IPS-NIHi11 (cell line): ENCODE measurements at places on chromosomes 11 and 22.

- peak; percentile 72 for DNase-seq
Measured at GRCh38 chr11:134332189-134332631, 422 bp downstream of the GLB1L2 start.

GRCh38 chr22:23122216-23122957 lies 19.4 kb downstream of the RSPH14 start:
- DNase-seq, result no peak

GRCh38 chr22:35923026-35923425 lies 105.6 kb downstream of the RBFOX2 start:
- no peak for DNase-seq

- no peak for DNase-seq
Measured at GRCh38 chr22:29842172-29842571, 4.1 kb upstream of the ASCC2 start.

GRCh38 chr22:39765046-39765445 lies 128.5 kb downstream of the ENTHD1 start:
- no peak for DNase-seq

- peak; percentile 44 for DNase-seq
Measured at GRCh38 chr11:65150509-65151299, 16.4 kb upstream of the SYVN1 start.

- DNase-seq, result peak; percentile 81
Measured at GRCh38 chr11:119196833-119197483, 9.2 kb upstream of the CBL start.

DNA sequence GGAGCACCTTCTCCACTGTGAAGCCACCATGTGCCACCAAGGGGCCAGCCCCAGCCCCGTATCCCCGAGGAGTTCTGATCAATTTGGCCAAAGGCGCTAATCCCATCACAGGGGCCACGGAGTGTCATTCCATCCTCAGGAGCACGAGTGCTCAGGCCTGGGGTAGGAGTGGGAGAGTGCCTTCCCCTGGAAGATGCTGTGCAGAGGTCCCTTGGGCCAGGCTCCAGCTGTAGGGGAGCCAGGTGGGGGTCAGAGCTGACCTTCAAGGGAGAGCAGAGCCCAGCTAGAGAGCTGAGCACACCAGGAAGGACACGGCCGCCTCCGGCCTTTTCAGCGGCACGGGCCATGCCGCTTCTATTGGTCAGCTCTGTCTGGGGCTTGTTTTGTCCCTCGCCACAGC lies 1459.9 kb downstream of the BRD1 start:
- no peak for DNase-seq

DNA sequence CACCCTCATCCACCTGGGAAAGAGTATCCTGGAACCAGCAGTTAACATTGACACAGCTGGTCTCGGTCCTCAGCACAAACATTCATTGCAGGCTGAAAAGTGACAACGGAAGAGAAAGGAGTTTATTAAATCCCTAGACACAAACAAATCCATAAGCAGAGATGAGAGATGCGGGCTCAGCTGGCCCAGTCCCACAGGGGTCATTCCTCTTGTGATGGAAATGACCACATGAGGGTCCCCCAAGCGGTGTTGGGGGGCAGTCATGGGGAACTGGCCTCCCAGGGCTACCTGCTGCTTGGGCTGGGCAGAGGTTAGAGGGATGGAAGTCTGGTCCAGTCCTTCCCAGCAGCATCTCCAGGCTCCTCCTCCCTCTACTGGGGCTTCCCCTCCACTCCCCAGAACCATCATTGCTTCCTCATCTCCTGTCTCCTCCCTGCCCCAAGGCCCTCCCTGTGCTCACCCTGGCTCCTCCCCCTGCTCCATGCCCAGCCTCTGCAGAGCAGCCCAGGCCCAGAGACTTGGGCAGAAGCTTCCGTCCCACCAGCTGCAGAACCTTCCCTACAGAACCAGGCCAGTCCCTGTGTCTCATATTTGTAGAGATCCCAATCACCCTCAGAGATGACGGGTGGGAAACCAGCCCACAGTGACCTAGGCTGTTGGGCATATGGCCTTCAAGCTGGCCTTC lies 5.4 kb upstream of the IGLL5 start:
- DNase-seq, result no peak

DNA sequence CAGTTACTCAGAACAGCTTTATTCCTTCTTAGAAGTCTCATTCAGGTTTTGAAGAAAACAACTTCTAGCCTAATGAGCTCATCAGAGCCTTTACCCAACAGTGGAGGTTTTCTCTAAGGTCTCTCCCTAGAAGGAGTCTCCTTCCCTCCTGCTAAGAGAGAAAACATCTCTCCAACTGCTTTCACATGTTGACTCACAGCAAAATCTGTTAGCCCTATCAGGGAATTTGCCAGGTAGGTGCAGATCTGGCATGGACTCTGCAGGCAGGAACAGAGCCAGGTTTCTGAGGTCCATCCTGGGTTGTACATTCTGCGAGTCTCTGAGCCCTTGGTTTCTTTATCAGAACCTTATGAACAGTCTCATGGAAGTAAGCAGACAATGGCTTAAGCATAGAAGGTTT lies 214.4 kb downstream of the HIPK3 start:
- DNase-seq, result no peak

- no peak for DNase-seq
Measured at GRCh38 chr11:115518983-115519628, 14.9 kb upstream of the CADM1 start.

DNA sequence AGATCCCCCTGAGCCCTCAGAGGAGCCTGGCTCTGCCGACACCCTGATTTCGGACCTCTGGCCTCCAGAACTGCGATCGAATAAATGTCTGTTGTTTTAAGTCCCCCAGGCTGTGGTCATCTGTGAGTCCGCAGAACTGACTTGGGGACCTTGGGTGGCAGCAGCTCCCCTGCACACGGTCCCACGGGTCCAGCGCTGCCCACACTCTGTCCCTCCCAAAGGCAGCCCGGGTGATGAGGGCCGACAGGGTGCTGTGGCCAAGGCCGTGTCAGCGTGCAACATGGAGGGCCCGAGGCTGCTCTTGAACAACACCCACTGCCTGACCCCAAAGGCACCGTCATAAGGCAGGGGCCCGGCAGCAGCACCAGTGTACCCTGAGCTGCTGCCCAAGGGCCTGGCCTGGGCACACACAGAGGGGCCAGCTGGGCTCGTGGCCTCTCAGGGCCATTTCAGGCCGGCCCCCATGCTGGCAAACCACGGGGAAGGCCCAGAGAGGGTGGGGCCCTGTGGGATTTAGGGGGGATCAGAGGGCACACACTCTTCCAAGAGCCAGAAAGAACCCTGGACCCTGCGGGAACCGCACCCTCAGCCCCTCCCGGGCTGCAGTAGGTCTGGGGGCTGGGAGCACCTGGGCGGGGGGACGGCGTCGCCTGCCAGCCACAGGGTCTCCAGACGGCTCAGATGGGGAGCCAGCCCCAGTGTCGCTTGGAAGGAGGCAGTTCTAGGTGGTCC lies 77.1 kb upstream of the PRR5 start:
- DNase-seq, result no peak

- DNase-seq, result no peak
Measured at GRCh38 chr22:26122920-26123468, 46.3 kb upstream of the SEZ6L start.

GRCh38 chr22:37392721-37393328 lies 34.5 kb downstream of the ELFN2 start:
- no peak for DNase-seq

DNA sequence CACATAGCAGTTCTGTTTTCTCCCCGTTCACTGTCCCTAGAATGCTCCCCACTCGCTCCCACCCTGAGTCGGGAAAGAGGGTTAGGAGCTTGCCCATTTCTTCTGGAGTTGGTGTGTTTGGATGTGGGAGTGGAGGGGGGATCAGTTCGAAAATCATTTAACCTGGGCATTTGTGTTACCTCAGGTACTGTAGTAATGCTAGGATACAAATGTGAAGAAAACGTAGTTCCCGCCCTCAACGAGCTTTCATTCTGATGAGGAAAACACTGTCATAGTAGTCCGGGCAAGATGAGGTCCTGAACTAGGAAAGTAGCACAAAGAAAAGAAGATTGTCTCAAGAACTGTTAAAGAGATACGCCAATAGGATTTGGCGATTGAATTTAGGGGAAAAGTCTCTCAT lies 539 bp downstream of the SDHD start:
- no peak for DNase-seq

DNA sequence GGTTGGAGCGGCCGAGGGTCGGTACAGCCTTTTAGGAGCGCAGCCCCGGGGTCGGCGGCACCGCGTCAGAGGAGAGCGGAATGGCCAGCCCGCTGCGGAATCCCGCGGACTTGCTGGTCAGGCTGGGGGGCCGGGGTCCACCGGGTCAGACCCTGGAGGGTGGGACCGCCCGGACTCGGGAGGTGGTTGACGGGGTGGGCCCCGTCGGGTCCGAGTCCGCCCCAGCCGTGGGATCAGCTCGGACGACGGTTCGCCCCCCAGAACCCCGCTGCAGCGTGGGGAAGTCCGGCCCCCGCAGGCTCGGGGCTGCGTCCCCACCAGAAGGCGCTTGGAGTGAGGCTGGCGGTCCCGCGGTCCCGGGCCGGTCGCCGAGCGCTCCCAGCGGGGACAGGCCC lies 301 bp upstream of the ADM2 start:
- DNase-seq, result no peak

DNA sequence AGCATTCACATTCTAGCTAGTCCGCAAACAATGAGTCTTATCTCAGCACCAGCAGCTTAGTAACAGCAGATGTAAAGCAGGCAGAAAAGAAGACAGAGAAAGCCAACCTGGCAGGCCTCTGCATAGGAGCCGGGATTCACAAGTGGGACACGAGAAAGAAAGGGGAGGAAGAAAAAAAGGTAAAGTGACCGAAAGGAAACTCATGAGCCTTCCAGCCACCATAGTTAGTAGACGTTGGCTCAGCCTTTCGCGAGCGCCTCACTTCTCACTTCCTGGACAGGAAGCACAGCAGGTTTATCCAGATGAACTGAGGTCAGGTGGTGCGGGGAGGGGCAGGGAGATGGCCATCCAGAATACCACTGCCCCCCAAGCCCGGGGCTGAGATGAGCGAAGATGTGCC lies 19.7 kb upstream of the KAT5 start:
- DNase-seq, result no peak

GRCh38 chr11:23315286-23315685 lies 455.0 kb upstream of the CCDC179 start:
- no peak for DNase-seq

DNA sequence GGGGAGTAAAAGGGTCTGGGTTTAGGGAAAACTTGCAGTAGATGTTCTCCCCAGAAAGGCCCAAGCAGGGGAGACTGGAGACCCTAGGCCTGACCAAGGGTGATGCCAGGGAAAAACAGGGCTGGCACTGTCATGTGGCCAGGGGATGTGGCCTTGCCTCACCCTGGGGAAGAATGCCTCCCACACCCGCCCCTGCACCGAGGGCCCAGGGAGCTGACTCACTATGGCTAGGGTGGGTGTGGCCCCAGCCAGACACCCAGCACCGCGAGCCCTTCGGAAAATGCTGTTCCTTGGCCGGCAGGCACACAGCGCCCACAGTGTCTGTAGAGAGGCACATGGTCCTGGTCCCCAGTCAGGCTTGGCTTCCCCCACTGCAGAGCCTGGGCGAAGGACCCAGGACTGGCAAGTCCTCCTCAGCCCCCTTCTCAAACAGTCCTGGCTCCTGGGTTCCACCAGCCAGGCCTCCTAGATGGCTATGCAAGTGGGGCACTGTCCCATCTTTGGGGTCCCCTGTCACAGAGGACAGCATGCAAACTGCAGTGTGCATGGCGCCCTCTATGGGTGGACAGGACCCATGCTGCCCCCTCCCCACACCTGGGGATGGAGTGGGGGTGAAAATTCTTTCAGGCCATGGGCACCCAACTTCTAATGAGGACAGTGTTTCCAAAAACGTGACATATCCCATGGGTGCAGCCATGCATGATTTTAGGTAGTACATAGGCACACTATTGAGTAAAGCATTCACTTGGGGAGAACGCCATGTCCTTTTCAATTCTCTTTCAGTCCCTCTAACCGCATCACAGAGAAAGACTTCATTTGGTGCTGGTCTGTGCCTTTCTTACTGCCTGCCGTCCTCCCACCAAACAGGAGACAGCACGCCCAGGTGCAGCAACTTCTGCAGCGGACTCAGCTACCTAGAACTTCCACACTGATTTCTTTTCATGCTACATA lies 15.2 kb downstream of the TMPRSS5 start:
- DNase-seq, result peak; percentile 81

GRCh38 chr22:46159212-46159611 lies 8.9 kb downstream of the PPARA start:
- no peak for DNase-seq

DNA sequence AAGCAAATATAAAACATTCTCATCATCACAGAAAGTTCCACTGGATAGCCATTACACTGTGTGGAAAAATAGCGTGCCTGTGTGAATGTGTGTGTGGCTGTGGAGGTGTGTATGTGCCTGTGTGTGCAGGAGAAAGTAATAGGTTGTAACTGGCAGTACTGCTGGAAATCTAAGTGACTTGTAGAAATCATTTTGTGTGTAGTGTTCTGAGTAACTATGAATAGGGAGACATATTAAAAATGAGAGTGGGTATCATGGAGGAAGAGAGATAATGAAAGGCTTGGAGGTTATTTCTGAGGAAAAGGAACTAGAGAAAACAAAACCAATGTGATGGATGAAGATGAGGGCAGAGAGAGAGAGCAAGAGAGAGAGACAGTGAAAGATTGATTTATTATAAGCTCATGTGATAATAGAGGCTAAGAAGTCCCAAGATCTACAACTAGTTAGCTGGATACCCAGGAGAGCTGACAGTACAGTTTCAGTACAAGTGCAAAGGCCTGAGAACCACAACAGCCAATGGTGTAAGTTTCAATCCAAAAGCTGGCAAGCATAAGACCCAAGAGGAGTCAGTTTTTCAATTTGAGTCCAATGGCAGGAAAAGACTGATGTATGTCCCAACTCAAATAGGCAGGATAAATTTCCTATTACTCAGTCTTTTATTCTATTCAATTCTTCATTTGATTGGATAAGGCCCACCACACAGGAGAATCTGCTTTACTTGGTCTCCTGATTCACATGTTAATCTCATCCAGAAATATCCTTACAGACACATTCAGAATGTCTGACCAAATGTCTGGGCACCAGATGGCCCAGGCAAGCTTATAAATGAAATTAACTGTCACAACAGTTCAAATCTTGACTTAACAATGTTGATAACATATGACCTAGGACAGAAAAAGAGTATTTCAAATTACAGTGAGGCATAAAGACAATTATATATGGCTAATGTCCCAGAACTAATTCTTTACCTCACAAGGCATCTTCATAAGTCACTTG lies 14.9 kb downstream of the KBTBD3 start:
- no peak for DNase-seq

DNA sequence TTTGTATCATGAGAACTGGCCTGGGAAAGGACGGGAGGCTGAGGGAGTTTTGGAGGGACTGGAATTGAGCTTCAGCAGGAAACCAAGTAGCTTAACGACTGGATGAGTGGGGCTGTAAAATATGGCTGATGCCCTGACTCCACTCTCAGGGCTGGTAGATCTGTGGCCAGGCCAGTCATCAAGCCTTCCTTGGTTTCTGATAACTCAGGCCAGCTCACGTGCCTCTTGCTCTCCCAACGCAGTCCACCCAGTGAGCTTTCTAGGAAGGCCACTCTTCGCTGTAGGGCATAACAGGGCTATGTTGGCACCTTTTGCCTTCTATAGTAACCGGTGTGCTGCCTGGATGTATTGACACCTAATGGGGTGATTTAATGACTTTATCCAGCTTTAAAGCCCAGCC lies 5.8 kb upstream of the MADD start:
- no peak for DNase-seq

- no peak for DNase-seq
Measured at GRCh38 chr11:62463121-62463542, 44.3 kb downstream of the SCGB1A1 start.

- no peak for DNase-seq
Measured at GRCh38 chr11:129996113-129996870, 6.3 kb downstream of the PRDM10 start.
